SK-MEL-5 (cell line): ENCODE measurements at places on chromosomes 4 and X.

DNA sequence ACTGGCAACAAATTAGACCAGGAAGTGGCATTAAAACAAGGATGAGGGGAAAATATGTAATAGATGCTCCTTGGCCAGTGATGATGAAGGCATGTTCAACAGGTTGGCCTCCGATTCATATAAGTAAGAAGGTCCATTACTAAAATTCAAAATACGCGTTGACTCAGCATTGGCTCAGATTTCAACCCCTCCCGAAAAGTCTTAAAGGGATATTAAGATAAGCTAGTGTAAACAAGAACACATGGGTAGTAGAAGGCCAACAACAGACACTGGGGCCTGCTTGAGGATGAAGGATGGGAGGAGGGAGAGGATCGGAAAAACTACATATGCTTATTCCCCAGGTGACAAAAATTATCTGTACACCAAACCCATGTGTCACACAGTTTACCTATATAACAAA is 19.1 kb upstream of the LAP3 start:
- DNase-seq: no peak

- no peak for DNase-seq
Measured at GRCh38 chr4:38696697-38697096, 32.7 kb downstream of the KLF3 start.

GRCh38 chr4:62740296-62740695 is 1540.2 kb downstream of the ADGRL3 start:
- DNase-seq: no peak

DNA sequence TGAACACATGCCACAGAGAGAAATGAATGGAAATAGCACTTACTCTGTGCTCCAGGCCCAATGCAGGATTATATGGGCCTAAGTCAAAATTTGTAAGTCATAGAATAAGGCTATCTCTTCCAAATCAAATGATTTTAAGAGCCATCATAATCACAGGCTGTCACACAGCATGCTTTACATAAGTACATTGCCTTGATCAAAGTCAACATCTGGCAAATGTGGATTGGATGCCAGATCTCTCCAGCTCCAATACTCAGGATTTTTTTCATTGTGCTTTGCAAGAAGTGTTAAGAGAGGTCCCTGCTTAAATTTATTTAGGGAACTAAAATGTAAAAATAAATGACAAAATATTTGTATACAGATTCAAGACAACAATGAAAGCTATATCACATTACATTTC is 299.9 kb downstream of the PRDM5 start:
- DNase-seq: no peak

DNA sequence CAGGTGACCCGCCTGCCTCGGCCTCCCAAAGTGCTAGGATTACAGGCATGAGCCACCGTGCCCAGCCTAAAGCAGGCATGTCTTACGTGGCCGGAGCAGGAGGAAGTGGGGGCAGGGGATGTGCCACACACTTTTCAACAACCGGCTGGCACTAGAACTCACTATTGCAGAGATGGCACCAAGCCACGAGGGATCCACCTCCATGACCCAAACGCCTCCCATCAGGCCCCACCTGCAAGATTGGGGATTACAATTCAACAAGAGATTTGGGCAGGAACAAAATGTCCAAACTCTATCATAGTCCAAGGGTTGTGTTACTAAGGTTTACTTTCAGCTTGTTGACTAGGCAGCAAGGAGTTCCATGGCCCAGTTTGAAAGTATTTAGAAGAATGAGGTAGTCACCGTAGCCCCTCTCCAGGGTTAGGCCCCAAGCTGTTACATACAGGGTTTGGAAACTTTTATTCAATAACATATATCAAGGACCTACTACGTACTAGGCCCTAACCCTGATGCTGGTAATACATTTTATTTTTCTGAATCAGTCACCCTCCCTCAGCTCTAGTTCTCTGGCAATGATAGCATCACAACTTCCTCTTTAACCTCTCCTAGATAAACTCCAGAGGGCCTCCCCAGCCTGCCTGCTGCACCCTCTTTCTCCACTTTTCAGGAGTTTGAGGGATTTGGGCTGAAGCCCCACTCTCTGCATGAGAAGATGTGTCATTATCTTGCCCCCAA is 18.0 kb upstream of the TBC1D14 start:
- no peak for DNase-seq

GRCh38 chr4:187666697-187667494 is 328.7 kb upstream of the ZFP42 start:
- peak; percentile 46 for DNase-seq
